ENCODE measurements at places on chromosomes 3 and 15.

- DNase-seq = no peak
Observed at GRCh38 chr15:57921371-57921770, 144.1 kb downstream of the ALDH1A2 start.

GRCh38 chr3:144708437-144708836 lies 736.8 kb downstream of the DIPK2A start:
- no peak for DNase-seq

DNA sequence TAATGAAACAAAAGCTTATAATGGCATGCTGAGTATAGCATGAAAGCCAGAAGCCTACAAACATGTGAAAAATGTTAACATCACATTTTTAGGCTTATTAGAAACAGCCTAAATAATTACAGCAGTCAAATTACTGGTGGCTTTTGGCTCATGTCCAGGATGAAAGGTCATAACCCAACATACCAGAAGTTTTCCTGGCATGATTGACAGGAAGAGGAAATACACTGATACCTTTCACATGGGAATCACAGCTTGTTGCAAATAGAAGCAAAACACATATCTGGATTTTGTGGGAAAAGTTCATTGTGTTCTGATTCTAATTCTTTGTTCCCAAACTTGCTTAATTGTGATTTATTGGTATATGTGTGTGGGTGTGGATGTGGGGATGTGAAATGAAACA lies 393.5 kb upstream of the ARRDC4 start:
- DNase-seq = no peak

DNA sequence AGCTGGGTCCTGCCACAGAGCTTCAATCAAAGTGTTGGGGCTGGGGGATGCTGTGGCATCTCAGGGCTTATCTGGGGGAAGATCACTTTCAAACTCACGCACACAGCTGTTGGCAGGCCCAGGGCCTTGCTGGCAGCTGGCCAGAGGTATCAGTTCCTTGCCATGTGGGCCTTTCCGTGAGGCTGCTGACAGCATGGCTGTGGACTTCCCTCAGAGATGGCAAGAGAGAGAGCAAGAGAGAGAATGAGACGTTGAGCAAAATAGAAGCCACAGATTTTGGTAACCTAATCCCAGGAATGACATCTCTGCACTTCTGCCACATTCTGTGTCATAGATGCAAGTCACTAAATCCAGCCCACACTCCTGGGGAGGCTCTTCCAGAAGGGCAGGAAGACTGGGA lies 91.0 kb downstream of the TPRG1 start:
- DNase-seq = peak; percentile 4

DNA sequence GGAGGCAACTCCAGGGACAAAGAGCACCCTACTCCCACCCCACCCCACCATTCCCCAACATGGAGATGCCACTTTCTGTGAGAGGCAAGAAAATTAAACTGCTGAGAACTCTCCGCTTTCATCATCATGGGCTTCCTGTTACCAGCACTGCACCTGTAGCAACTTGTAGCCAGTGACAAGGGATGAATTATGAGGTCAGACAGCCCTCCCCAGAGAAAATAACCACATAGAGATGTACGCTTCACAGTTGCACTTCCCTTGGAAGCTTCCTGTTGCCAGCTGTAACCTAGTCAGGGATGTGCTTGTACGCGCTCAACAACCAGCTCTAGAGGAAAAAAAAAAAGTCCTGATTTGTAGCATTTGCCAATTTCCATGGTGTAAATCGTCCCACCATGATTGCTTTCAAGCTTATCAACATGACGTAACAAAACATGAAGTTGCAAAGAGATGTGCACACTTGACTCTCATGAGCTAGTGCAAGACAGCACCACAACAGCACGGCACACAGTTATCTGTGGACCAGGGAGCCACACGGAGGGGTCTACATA lies 145.4 kb downstream of the RAB11A start:
- DNase-seq = no peak

DNA sequence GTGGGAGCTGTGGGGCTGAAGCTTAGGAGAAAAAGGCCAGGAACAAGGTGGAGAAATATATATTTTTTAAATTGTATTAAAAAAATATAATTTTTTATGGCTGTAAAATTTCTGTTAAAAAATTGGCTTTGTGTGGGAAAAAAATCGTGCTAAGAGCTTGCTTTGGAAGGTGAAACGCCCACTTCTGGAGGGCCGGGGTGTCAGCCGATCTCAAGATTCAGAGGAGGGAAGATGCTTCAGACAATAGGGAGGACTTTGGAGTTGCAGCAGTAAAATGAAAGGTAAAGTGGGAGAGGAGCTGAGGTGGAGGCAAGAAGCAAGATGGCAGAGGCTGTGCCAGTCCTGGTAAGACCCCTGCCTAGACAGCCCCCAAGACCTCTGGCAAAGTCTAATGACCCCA lies 45.9 kb upstream of the BLM start:
- no peak for DNase-seq

DNA sequence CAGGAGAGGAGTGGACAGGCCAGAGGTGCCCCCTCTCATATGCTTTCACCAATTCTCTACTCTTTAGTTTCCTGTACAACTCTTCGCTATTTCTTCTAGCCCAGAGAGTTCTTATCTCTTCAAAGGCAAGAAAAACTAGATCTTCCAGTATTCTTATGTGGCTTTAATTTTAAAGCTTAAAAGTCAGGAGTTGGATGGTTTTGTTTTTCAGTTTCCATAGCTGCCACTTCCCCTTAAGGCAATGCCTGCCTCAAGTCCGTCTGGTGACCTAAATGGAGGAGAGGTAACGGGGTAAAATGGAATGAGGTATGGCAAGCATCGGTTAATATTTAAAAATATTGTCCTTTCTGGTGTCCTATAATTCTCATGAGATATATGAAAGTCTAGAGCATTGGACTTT lies 11.4 kb upstream of the VGLL3 start:
- DNase-seq = no peak

DNA sequence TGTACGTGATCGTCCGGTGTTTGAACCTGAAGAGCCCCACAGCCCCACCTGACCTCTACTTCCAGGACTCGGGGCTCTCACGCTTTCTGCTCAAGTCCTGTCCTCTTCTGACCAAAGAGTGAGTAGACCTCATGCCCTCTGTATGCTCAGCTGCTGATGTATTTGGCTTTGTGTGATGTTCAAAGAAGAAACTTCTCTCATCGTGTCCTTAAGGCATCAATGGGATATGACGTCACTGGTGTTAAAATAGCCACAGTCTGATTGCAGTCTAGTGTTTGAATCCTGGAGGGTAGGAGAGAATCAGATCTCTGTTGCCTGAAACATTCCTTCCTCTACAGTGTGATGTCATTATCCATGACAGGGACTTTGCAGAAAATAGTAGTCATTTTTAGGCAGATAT lies 28.1 kb downstream of the ABHD2 start:
- DNase-seq = no peak

- no peak for DNase-seq
Observed at GRCh38 chr3:97417-98258, 98.9 kb upstream of the CHL1 start.

DNA sequence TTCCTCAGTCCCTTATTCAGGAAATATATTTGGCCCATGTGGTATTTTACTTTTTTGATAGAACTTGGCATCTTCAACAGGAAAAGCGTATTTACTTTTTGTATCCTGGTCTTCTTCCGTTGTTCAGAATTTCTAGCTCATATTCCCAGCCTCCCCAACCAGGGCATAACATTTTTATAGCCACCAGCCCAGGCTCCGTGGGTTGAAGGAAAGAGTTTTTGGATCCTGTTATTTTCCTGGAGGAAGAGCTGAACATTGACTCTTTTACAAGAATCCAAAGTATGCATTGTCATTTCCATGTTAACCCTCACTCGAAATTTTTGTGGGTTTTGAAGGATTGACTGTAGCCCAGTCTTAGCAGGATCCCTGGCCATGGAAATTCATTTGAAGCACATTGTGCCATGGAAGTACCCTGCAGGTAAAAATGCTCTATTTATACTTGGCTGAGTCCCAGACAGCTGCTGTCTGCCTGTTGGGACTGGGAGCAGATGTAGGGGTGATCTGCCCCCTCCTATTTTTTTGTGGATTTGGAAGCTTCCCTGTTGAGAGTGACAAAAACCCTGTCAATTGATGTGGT lies 98.8 kb downstream of the AKAP13 start:
- no peak for DNase-seq

GRCh38 chr15:63354821-63355650 lies 26.6 kb downstream of the CA12 start:
- DNase-seq = no peak

GRCh38 chr3:26099692-26100091 lies 309.8 kb downstream of the OXSM start:
- DNase-seq = no peak

GRCh38 chr3:38375072-38375471 lies 28.5 kb downstream of the XYLB start:
- DNase-seq = no peak

DNA sequence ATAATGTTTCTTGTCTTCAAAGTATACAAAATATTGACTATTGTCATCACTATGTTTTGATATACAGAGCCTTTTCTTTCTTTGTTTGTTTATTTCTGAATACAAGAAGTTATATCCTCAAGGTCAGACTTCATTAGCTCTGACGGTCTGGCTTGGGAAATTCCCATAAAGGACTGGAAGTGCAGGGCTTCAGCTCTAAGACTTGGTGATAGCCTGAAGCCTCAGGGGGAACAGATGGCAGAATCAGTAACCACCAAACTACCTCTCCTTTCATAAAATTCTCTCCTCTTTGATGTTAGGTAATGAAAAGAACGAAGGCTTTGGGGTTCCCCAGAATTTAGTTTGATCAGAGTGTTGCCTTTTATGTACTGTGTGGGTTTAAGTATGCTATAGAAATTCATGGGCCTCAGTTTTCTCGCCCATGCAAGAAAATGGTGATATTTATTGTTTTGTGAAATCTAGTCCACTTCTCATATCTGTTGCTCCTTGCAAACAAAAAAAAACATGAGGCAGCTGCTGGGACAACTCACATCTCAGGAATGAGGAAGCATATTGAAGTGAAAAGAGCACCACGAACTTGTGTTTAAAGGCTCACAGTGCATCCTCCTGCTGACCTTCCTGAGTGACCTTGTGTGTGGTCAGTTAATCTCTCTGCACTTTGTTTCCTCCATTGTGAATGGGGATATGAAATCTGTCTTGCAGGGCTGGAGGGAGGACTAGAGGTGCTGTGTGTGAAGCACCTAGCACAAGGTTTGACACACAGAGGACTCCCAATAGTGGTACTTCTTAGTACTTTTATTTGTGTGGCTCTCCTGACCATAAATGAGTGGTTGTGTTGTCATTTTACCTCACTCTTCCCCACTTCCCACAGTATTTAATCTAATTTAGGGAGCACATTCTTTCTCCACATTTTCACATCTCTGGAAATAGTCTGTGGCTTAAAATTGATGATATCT lies 569.8 kb upstream of the IL12A start:
- DNase-seq = no peak

GRCh38 chr15:97234851-97235610 lies 725.5 kb upstream of the ARRDC4 start:
- peak; percentile 26 for DNase-seq

DNA sequence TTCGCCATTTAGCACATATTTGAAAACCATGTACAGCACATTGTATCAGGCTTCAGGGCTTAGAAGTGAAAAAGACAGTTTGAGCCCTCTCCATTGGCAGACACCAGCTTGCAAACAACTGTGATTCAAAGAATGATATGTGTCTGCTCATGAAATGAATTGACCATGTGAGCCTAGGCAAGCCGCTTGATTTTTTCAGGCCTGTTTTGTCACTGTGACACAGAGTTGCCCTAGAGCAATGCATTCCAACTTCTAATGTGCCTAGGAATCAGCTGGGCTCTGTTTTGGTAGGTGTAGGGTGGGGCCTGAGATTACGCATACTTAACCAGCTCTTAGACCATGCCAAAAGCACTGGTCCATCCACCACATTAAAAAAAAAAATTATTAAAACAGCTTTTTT lies 53.0 kb downstream of the ATP2C1 start:
- DNase-seq = no peak

DNA sequence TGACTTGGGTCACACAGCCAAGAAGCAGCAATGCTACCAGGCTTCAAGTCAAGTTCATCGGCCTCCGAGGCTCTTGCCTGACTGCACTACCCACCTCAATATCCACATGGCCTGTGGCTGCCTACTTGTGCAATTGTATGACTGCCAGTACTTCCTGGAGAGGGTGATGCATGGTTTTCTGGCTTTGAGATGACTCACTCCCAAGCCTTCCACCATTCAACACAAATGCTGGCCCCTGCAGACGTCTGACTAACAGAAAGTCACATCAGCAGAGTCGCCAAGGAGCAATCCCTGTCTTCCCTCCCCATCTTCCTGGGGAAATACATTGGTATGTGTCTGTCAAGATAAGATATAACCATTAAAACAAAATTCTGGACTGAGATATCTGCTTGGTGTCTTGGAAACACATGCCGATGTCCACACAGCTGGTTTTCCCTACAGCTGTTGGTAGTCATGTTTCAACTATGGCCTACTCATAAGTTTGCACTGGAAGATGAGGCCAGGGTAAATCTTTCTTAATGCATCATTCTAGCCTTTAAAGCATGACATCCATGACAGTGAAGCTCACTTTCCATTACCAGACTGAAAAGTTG lies 79.6 kb upstream of the SPATA12 start:
- DNase-seq = no peak

GRCh38 chr3:122215592-122216298 lies 32.3 kb downstream of the CASR start:
- DNase-seq = no peak

DNA sequence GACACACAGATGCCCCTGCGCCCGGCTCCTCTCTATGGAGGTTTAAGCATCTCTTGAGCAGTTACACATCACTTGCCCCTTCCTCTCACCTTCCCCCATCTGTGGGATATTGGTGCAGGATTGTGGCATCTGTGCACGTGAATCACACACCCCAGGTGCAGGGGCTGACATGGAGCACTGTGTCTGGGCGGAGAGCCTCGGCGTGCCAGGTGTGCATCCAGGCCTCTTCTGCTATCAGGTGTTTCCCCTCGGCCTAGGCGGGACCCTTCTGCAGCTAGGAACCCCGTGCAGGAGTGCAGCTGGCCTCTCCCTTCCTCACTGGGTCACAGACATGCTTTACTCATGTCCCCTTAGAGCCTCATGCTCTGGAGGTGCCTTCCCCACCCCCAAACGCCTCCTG lies 33.4 kb upstream of the MUC13 start:
- no peak for DNase-seq

DNA sequence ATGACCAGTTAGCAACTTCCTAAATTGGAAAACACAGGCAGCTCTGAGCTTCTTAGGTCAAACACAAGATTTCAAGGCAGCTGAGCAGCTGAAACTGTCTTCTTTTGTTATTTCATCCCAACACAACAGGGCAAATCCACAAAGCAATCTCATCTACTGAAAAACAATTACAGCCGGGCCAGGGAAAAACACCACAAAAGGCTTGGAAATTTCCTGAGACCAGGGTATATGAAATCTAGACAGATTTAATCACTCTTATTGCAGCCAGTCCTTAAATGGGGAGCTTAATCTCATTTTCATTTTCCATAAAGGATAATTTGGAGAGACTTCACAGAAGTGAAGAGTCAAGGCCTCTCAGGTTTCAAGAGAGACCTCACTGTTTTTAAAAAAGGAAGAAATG lies 181.8 kb downstream of the SSR3 start:
- no peak for DNase-seq

DNA sequence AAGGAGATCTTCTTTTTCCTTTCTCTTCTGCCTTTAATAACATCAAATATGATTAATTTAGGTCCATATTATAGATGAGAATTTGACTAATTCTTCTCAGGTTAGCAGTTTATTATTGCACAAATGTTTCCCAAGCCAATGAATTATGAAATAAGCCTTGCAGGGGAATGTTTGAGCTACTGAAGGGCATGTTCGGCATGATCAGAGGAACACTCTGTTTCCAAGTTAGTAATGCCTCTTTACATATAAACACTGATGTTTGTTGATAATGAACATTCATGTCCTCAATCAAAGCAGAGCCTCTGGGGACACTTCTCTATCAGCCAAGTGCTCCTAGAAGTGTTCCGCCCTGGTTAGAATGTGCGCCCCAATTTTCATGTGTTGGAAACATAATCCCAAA lies 10.0 kb upstream of the CYP1A1 start:
- no peak for DNase-seq

Measured in hypothalamus (tissue), 51 donors.